ENCODE measurements at places on chromosomes 1 and 21.

DNA sequence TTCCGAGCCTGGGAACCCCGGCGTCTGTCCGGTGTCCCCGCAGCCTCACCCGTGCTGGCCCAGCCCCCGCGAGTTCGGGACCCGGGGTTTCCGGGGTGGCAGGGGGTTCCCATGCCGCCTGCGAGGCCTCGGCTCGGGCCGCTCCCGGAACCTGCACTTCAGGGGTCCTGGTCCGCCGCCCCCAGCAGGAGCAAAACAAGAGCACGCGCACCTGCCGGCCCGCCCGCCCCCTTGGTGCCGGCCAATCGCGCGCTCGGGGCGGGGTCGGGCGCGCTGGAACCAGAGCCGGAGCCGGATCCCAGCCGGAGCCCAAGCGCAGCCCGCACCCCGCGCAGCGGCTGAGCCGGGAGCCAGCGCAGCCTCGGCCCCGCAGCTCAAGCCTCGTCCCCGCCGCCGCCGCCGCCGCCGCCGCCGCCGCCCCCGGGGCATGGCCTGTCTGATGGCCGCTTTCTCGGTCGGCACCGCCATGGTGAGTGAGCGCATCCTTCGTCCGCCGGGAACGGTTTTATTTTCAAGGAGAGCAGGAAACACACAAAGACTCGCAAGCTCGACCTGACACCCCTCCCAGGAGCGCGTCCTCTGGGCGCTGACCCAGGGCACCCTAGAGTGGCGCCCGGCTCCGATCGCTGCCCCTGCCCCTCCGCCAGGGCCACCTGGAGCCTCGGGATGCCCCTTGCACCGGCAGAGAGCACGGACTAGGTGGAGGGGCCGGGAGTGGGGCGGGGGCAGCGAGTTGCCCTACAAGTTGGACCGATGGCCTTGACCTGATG, at the start of gene ABCG1:
ABCG1 (plus strand) TSS at position 305 of the 770 bp plus-strand sequence; CDS start at position 428, 123 bp downstream.
- no peak for DNase-seq

DNA sequence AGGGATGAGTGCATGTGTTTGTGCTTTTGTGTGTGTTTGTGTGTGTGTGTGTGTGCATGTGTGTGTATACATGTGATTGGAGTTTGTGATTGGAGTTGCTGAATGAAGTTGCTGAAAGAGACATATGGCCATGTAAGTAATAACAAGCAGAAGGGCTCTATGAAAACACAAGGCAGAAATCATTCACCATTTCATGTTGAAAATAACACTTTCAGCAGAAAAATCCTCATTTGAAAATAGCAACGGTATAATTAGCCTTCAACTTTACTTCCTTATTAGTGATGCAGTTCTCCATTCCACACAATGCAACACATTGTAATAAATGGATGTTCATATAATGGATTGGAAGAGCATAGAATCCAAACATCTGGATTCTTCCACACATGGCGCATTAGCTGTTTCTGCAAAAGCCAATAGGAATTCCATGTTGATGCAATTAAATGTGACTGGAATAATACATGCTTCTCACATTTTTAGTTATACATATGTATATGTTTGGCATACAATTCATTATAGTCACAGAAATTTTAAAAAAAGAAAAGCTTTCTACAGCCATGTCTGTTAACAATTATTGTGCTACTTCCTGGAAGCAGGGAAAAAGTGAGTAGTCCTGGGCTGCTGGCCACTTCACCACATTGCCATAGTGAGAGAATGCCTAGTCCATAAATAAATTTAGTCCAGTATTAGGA, 538.0 kb downstream of the LTN1 start:
- no peak for DNase-seq

- DNase-seq, result no peak
Measured at GRCh38 chr21:15558884-15559283, 170.9 kb upstream of the USP25 start.

DNA sequence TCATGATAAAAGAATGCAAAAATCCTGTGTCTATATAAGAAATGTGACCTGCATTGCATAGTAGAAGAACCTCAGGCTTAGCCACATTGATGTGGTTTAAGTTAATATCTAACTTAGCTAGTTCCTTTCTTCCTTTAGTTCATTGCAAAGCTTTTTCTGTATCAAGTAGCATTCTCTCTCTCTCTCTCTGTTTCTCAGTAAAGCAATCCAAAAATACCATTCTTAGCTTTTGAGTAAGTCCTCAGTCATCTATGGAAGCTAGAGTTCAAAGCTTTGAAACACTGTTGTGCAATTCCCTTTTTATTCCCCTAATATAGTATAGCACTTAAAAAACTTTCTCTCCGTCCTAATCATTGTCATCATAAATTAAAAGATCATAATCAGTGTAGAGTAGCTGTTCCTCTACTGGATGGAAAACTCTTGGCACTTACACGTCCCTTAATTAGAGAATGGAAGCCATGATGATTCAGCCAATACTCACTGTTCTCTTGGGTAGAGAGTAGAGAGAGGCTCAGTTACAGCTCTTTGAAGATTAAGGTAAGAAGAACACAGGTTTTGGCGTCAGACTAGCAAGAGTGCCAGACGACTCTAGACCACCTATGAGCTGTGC, 350.3 kb upstream of the LYPLAL1 start:
- DNase-seq, result peak; percentile 100

DNA sequence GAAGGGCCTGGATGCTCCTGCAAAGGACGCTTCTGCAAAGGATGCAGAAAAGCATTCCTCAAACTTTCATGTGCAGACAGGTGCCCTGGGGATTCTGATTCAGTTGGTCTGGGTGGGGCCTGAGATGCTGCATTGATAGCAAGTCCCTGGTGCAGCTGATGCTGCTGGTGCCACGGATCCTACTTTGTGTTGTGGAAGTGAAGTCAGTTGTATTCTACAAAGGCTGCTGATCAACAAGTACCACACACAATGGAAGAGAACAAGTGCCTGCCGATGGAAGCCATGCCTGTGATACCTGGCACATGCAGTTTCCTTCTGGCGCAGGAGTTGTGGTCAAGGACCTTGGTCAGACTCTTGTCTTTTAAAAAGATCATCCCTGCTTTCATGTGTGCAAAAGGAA, 478.8 kb downstream of the CAMTA1 start:
- no peak for DNase-seq

Data from renal cortical epithelial cell (primary cell).